ENCODE measurements at places on chromosomes 1 and 21. TPM values are rescaled to one million over a fixed set of nuclear protein-coding genes. Genes with fewer than 3 reads are reported as not detected.

DNA sequence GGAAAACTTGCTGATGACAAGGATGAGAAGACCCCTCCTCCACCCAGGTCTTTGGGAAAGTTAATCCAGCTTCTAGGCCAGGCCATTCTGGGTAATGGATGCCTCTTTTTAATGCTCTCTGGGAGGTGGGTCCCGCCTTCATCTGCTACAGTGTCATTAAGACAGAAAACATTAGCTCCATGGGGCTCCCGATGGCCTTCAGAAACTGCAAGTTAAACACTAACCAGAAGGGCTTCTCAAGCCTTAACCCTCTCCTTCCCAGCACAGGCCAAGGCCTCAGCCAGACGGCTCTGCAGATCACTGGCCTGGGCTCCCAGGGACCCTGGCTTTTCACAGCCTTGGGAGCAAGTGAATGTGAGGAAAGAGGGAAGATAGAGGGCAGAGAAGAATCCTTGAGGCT, 364.9 kb downstream of the MATN1 start:
- H3K27ac ChIP-seq, result no peak overlapping the region
- peak; percentile 11 for DNase-seq
- no peaks in the 10 kb centered on the region for H3K27me3 ChIP-seq
- H3K4me1 ChIP-seq, result no peaks in the 10 kb centered on the region
- H3K36me3 ChIP-seq, result no peaks in the 10 kb centered on the region

- no peak overlapping the region for H3K27ac ChIP-seq
- H3K4me1 ChIP-seq, result no peaks in the 10 kb centered on the region
- no peak for DNase-seq
- no peaks in the 10 kb centered on the region for H3K27me3 ChIP-seq
- H3K36me3 ChIP-seq, result no peaks in the 10 kb centered on the region
Observed at GRCh38 chr1:226877669-226878068, 7.3 kb downstream of the PSEN2 start.

DNA sequence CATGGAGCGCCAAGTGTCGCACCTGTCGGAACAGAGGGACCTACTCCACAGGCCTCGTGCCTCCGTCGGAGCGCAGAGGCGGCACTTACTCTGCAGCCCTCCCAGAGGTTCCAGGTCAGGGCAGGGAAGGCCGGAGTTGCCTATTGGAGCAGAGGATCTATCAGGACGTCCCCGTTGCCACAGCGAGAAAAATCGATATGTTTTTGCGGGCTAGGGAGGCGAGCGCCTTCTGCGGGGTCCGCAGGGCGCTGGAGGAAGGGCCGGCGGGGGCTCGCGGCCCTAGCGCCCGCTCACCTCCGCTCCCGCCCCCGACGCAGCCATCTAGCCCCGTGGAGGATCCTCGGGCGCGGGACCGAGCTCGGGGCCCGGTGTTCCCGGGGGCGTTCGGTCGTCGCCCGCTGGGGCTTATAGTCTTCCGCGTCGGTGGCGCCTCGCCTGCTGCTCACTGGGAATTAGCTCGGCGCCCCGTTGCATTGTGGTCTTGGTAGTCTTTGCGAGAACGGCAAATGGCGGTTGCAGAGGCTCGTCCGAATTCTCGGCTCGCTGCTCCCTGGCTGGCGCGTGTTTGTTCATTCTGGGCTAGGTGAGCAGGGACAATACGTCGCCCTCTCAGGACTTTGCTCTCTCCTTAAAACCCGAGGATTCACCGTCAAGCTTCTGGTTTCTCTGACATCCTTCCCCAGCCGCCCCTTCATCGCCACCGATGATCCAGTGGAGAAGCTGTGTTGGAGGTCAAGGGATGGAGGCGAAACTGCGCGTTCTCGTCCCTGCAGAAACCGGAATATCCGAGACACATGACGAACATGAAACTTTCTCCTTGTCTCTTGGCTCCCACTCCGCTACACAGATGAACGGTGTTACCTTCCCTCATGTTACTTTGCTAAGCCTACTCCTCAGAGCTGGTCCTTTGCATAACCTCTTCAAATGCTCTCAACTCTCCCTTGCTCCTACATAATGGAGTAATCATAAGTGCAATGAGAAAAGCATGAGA, at the start of gene JTB:
JTB (minus strand) TSS at position 425 of the 991 bp plus-strand sequence; CDS start at position 3, 422 bp downstream.
- H3K27me3 ChIP-seq, result no peaks in the 10 kb centered on the region
- DNase-seq, result peak; percentile 93
- no peaks in the 10 kb centered on the region for H3K36me3 ChIP-seq
- peak within 1 kb of the TSS; percentile 92 for H3K4me3 ChIP-seq
- H3K4me1 ChIP-seq, result peaks cover 16% of the 10 kb centered on the region

GRCh38 chr1:246947255-246947654, 15.5 kb upstream of the AHCTF1 start:
- H3K36me3 ChIP-seq, result no peaks in the 10 kb centered on the region
- H3K4me3 ChIP-seq, result no peak overlapping the region
- H3K4me1 ChIP-seq, result no peaks in the 10 kb centered on the region
- H3K27ac ChIP-seq, result no peak overlapping the region
- no peak for DNase-seq

- no peak overlapping the region for H3K27ac ChIP-seq
- no peaks in the 10 kb centered on the region for H3K4me1 ChIP-seq
Observed at GRCh38 chr1:71324671-71325267, 243.9 kb upstream of the ZRANB2 start.

- H3K4me3 ChIP-seq, result no peak overlapping the region
- H3K4me1 ChIP-seq, result no peaks in the 10 kb centered on the region
- no peaks in the 10 kb centered on the region for H3K27me3 ChIP-seq
- no peak for DNase-seq
- no peaks in the 10 kb centered on the region for H3K36me3 ChIP-seq
Observed at GRCh38 chr1:47686731-47687630, 249.1 kb downstream of the FOXD2 start.

- no peak for DNase-seq
- no peaks in the 10 kb centered on the region for H3K27me3 ChIP-seq
- no peaks in the 10 kb centered on the region for H3K36me3 ChIP-seq
- H3K4me3 ChIP-seq, result no peak overlapping the region
- H3K4me1 ChIP-seq, result no peaks in the 10 kb centered on the region
Observed at GRCh38 chr1:67674260-67675011, 10.6 kb upstream of the GADD45A start.

- no peak overlapping the region for H3K4me3 ChIP-seq
- no peak for DNase-seq
- H3K27me3 ChIP-seq, result no peaks in the 10 kb centered on the region
- H3K4me1 ChIP-seq, result no peaks in the 10 kb centered on the region
Observed at GRCh38 chr21:14497825-14498224, 48.3 kb downstream of the SAMSN1 start.

DNA sequence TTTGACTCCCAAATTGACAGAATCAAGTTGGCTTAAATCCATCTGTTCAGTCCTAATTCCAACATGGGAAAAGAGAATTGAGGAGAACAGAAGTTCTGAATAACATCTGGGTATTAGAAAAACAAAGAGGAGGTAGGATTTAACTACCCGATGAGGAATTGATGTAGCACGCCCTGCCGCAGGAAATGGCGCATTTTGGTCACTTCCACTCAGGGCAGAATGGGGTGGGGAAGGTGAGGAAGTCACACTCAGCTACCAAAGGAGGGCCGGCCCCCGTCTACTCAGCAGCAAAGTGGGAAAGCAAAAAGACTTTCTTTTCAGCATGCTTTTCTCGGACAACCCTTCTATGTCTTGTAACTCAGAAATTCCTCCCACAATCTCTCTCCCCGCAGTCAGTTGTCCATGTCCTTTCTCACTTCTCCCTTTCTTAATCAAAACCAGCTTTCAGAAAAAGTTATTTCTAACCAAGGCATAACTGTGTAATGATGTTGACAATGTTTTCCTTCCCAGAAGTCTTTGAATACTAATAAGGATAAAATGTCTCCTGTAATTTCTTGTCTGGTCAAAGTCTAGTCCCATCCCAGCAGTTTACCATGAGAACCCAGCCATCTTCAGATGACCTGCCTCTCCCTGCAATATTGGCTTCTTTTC, 60.5 kb upstream of the SIPA1L2 start:
- H3K27ac ChIP-seq, result no peak overlapping the region
- no peaks in the 10 kb centered on the region for H3K36me3 ChIP-seq
- H3K4me1 ChIP-seq, result no peaks in the 10 kb centered on the region
- no peak for DNase-seq
- H3K27me3 ChIP-seq, result no peaks in the 10 kb centered on the region

DNA sequence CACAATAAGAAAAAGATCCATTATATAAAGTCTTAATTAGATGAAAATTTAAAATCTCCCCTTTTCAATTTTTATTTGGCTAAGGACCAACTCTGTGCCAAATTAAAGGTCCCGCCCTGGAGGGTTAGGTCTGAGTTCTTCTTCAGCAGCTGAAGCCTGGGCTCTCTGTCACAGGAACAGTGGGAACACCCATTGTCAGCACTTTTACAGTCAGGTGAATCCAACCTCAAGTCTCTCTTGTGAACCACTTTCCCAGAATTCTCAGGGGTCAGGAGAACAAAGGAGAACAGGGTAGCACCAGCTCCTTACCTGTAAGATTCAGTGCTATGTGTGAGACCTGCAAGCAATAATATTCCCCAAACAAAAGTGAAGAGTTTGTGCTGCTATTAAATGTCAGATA, 25.1 kb upstream of the HJV start:
- no peak overlapping the region for H3K27ac ChIP-seq
- DNase-seq, result no peak
- no peaks in the 10 kb centered on the region for H3K27me3 ChIP-seq
- H3K36me3 ChIP-seq, result no peaks in the 10 kb centered on the region
- H3K4me1 ChIP-seq, result no peaks in the 10 kb centered on the region

DNA sequence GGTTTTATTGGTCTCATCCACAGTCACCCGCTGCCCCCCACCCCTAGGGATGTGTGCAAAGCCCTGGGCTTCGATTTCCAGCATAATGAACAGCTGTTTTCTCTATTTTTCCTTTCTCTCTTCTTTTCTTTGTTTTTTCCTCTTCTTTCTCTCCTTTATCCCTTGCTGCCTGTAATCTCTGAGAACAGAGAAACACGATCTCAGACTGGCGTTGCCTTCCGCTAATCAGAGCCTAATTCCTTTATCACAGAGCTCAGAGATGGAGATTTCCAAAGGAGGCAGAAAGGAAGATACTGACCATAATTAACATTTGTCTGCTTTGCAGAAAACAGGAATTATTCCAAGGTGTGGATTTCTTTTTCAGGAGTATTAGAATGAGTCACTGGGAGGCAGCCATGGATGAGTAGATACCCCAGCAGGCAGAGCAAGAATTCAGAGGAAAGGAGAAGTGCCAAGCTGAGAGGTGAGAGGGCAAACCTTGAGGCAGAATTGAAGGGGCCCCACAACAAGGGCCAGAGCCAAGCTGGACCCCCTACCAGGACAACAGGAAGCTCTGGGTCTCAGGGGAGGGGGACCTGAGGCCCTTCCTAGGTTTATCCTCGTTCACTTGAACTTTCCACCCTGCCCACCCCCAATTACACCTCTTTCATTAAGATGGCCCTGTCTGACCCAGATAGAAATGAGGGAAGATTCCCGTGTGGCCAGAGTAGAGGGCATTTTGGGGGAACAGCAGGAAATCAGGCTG, 33.3 kb downstream of the MATN1 start:
- no peaks in the 10 kb centered on the region for H3K27me3 ChIP-seq
- H3K4me3 ChIP-seq, result no peak overlapping the region
- H3K36me3 ChIP-seq, result no peaks in the 10 kb centered on the region
- no peak overlapping the region for H3K27ac ChIP-seq
- DNase-seq, result no peak
- no peaks in the 10 kb centered on the region for H3K4me1 ChIP-seq

DNA sequence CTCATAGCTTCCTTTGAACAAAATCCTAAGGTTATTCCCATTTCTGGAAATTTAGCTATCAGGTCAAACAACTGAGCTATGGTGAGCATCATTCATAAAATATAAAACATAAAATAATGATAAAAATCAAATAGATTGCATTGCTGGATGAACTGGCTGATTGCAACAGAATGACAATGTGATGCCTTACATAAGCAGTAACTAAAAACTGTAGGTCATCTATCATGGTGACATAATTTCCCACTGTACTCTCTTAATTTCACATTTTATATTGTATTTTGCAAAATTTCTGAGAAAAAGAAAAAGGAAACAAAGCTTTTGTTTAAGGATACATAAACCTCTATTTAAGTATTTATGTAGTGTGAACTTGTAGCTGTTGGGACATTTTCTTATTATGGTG, 4.6 kb downstream of the PTGER3 start:
- DNase-seq, result no peak
- peaks cover 17% of the 10 kb centered on the region for H3K4me1 ChIP-seq
- no peaks in the 10 kb centered on the region for H3K27me3 ChIP-seq
- H3K4me3 ChIP-seq, result no peak overlapping the region
- H3K36me3 ChIP-seq, result no peaks in the 10 kb centered on the region

- no peaks in the 10 kb centered on the region for H3K4me1 ChIP-seq
- H3K4me3 ChIP-seq, result no peak overlapping the region
- H3K27ac ChIP-seq, result no peak overlapping the region
- no peak for DNase-seq
- no peaks in the 10 kb centered on the region for H3K27me3 ChIP-seq
Observed at GRCh38 chr1:226125831-226126230, 60.7 kb downstream of the ACBD3 start.

GRCh38 chr1:31703431-31704270, at the start of gene COL16A1:
Gene COL16A1, minus strand, starts transcription at chr1:31704017. Its CDS starts 1,824 bp downstream, at chr1:31702193.
- no peaks in the 10 kb centered on the region for H3K36me3 ChIP-seq
- H3K27ac ChIP-seq, result no peak within 1 kb of the TSS
- H3K4me3 ChIP-seq, result peak within 1 kb of the TSS; percentile 21
- no peak for DNase-seq
- H3K4me1 ChIP-seq, result no peaks in the 10 kb centered on the region

- no peaks in the 10 kb centered on the region for H3K36me3 ChIP-seq
- H3K27ac ChIP-seq, result no peak overlapping the region
Observed at GRCh38 chr1:22627331-22627730, 9.1 kb upstream of the C1QA start.

- H3K4me3 ChIP-seq, result no peak overlapping the region
- no peaks in the 10 kb centered on the region for H3K4me1 ChIP-seq
- DNase-seq, result no peak
- H3K27me3 ChIP-seq, result no peaks in the 10 kb centered on the region
Observed at GRCh38 chr1:69569175-69569541, 1.4 kb downstream of the LRRC7 start.

The LHX8 gene
- not detected for total RNA-seq

The SFN gene
- not detected for total RNA-seq

The ARHGEF16 gene
- 7.9 TPM for total RNA-seq

The CYP4Z1 gene
- total RNA-seq, result 0.64 TPM

The SUSD4 gene
- 5.9 TPM for total RNA-seq

The DENND2D gene
- 18.6 TPM for total RNA-seq

The KDM5B gene
- total RNA-seq, result 13.1 TPM

The TMCC2 gene
- total RNA-seq, result 0.29 TPM

The FABP3 gene
- 8.3 TPM for total RNA-seq

The AKT3 gene
- total RNA-seq, result 6.6 TPM

The CD1E gene
- not detected for total RNA-seq

The PEX19 gene
- 55.8 TPM for total RNA-seq

The DISC1 gene
- 1.8 TPM for total RNA-seq

All from right lobe of liver (tissue), 6 donors.